ENCODE measurements at places on chromosomes 5 and 9.
A peak's percentile ranks its signal among the peaks of the same experiment; 100 is the strongest.

- no peak for DNase-seq
Measured at GRCh38 chr9:135032868-135033460, 54.5 kb upstream of the OLFM1 start.

DNA sequence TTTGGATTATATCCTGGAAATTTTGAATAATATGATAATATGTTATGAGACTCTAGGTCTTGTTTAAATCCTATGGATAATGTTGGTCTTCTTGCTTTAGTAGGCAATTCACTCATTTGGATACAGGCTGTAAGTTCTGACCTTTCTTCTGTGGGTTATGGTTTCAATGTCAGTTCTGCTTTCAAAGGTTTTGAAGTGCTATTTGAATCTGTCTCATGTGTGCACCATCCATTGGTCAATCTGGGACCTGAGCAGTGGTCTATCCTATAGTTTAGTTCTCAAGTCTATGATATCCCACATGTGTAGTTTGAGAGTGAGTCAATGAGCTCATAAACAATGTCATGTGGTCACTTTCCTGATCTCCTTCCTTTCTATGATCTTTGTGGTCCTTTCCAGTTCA, 94.4 kb downstream of the RMI1 start:
- DNase-seq: no peak

- DNase-seq: no peak
Measured at GRCh38 chr9:133523106-133523505, 1.7 kb downstream of the MYMK start.

DNA sequence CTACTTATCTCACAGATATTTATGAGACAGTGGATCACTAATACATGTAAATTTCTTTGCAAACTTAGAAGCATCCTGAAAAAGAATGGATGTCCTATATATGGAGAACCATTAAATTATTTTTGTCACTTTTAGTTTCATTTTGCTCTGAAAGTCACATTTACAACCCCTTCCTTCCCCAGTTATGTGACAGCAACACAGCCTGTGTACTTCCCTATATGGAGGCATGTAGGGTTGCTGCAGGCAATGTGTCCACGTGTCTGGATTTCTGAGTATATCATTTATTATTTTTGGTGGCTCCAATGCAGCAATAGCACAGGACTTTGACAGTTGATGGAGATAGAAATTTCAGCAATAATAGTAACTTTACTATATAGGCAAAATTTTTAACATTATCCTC, 156.4 kb downstream of the ST8SIA4 start:
- DNase-seq: no peak

GRCh38 chr5:61734966-61735365, 402.9 kb downstream of the ZSWIM6 start:
- no peak for DNase-seq

DNA sequence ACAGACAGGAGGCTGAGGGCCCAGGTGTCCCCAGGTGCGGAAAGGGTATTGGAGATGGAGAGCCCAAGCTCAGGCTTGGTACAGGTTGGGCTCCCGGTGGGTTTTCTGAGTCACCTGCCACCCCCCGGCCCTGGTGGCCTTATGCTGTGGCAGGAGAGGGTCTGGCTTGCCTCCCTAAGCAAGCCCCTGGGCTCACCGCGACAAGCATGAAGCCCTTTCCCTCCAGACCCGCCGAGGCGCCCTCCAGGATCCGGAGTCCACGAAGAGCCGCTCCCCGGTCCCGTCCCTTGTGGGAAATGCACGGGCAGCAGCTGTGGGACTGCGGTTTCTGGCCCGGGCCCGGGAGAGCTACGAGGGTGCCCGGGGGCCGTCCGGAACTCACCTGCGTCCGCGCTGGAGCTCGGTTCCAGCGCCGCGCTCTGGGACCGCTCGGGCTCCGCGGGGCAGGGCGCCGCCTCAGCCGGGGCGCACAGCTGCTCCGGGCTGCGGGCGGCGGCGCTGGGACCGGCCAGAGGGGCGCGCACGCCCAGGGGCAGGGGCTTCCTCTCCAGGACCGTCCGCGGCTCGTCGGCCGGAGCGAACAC, 757 bp downstream of the SAPCD2 start:
- no peak for DNase-seq

- DNase-seq: no peak
Measured at GRCh38 chr9:124320062-124320973, 62.6 kb downstream of the NEK6 start.

DNA sequence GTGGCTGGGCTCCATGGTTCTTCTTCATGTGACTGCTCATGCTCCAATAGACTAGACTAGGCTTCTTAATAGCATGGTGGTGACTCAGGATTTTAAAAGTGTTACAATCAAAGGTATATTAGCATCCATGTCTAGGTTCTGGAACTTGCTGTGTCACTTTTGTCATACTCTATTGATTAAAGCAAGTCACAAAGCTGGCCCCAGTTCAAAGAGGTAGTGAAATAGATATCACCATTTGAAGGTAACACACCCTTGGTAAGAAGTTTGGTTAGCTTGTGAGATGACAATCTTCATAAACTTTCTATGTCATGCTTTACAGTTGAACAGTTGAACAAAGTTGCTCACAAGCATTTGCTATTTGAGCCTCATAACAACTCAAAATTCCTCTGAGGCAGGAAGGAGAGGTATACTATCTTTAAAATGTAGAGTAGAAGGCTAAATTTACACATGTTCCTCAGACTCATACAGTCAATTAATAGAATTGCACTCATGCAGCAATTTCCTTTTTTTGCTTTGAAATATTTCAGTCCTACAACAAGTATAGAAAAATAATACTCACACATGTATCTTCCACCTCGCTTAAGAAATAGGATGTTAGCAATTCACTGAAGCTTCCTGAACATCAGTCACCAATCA, 56.8 kb upstream of the TMEM252 start:
- DNase-seq: no peak

GRCh38 chr5:74995926-74996325, 56.4 kb downstream of the GCNT4 start:
- no peak for DNase-seq

DNA sequence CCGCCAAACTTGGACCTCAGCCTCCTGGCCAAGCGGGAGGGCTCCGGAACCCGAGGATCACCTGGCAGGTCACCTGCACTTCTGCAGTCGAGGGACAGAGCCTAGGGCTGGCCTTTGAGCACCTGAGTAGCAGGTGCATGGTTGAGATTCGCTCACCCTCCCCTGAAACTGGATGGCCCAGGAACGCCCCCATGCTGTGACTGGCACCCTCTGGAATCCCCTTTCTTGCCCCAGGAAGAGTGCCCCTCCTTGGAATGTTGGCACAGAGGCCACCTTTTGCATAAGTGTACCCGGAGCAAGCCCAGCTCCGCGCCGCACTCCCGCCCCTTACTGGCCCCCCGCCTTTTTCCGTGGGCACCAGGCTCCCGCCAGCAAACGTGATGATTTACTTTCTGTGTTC, 112.5 kb upstream of the IER5L start:
- peak; percentile 52 for DNase-seq

DNA sequence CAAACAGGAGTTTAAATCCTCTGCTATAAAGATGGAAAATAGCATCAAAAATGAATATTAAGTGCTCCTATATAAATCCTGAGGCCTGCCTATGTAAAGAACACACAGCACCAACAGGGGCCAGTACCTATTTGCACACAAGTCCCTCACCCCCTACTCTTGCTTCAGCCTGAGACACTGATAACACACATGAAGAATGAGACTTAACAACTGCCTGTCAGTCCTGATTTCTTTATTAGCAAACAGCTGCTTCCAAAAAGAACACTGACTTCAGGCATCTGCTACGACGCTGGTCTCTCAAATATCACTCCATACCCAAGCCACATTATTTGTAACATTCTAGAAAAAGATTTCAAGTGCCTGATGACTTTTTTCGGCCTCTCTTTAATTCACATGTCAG, 55.5 kb downstream of the MYO10 start:
- no peak for DNase-seq

- no peak for DNase-seq
Measured at GRCh38 chr9:20315677-20316076, 306.6 kb downstream of the MLLT3 start.

- DNase-seq: no peak
Measured at GRCh38 chr5:122112063-122112462, 17.3 kb upstream of the ZNF474 start.

DNA sequence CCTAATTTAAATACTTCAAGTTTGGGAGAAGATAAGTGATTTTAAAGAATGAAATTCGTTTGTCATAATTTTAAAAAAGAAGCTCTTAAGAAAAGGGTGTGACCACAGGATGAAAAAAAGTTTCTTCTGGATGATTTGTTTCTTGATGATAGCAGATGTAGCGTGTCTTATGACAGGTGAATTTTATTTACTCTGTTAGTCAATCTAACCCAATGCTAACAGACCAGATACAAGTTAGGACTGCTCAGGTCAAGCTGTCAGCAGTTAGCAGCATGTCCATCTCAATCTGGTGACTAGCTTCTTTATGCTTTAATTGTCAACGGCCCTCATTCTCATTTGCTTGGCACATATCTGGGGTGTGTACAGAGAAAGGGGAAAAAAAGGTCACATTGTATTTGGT, 456.0 kb downstream of the BNC2 start:
- no peak for DNase-seq

DNA sequence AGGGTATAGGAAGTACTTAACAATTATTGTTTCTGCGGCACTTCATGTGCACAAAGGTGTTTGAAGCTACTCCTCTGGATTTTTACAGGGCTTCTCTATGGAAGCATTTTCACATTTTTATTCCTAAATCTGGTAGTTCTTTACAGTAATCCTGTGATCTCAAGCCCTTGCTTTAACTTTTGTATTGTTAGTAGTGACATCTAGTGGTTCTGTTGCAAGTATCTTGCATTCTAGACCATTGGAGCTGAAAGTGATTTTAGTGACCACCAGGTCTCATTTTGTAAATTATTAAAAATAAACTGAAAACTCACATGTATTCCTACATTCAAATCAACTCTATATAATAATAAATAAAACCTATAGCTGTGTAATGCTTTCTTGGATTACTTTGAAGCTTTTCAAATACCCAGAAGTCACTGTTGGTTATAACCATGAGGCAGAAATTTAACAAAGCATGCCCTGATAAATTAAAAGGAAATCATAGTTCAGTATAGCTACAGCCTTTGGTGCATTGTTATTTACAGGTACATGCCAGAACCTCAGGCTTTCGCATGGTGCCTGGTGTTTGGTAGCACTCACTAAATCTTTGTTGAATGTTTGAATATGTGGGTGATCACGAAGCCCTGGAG, 18.9 kb downstream of the RPS23 start:
- DNase-seq: no peak

DNA sequence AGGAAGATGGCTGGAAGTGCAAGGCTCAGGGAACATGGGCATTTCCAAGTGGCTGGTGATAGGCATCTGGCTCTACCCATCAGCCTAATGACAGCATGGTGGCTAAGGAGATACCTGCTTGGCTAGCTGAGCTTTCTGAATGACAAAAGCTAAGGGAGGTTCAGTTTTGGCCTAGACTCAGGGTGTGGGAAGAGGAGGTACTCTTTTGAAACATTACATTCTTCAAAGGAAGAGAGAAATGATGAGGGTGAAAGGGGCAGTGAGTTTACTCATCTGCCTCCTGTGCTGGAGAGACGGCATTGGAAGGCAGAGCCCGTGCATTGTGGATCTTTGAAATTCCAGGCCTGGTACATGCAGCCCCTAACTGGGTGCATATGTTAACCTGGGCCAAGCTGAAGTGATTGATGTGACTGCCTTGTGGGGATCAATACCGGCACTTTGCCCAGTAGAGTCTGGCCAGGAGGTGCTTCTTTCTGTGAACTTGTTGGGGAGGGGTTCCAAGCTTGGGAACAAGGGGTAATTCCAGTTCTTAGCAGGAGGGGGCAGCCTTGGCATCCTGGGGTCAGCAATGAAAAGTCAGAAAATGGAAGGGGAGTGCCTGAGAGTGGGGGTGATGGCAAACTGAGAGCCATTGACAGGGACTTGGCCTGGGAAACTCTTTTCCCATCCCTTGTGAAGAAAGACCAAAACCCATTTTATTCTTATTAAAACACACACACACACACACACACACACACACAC, 108.6 kb downstream of the ACER2 start:
- DNase-seq: no peak

GRCh38 chr5:137618476-137618875, 117.4 kb downstream of the KLHL3 start:
- no peak for DNase-seq

DNA sequence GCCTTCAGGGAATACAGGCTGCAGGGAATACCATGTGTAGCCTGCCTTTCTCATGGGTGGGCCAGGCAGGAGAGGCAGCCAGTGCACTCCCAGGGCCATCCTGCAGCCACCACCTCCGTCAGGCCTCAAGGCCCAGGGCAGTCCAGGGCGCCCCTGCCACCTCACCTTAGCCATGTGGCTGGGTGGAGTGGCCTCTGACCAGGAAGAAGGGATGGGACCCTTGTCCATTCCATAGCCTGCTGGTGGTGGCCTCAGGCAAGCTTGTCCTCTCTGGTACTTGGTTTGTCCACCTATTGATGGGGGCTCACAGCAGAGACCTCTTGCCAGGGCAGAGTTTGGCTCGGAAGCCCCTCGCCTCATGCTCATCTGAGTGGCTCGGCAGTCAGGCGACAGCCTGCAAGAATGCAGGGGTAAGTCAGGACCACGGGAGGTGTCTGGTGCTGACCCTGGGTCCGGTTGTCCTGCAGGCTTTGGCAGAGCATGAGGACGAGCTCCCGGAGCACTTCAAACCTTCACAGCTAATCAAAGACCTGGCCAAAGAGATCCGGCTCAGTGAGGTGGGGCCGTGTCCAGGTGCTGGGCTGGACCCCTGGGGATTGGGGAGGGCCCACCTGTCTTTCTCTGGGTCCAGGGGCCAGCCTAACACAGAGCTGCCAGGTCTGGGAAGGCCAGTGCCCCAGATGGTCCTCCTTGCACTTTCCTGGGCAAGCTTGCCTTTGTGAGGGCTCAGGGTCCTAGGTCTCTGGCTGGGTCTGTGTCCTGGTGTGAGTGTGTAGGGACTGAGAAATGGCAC, 82.9 kb downstream of the PHF2 start:
- no peak for DNase-seq

DNA sequence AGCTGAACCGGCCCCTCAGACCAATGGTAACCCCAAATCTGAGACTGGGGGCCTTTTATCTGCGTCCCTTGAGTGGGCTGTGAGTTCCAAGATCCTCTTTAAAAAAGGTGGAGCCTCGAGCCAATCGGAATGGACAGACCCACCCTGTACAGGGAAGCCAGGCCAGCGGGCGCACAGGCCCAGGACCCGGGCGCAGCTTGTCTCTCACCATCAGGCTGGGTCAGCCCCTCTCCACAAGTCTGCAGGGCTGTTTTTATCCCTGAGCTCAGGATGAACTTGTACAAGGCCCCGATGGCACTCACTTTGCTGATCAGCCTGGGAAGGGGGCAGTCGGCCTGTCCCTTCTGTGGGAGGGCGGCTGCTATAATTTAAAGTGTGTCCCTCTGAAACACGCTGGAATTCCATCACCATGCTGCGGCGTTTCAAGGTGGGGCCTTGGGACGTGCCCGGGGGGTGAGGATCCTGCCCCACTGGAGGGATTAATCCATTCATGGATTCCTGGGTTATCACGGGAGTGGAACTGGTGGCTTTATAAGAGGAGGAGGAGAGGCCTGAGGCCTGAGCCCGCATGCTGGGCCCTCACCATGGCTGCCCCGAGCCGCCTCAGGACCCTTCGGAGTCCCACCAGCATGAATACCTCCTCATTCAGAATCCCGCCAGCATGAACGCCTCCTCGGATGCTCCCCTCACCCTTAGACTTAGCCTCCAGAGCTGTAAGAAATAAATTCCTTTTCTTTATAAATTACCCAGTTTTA, 14.1 kb downstream of the EXD3 start:
- DNase-seq: no peak

- DNase-seq: no peak
Measured at GRCh38 chr5:73770172-73771025, 144.4 kb downstream of the ARHGEF28 start.
